ENCODE measurements at places on chromosomes 3 and 15. TPM values are rescaled to one million over a fixed set of nuclear protein-coding genes. Genes with fewer than 3 reads are reported as not detected.

DNA sequence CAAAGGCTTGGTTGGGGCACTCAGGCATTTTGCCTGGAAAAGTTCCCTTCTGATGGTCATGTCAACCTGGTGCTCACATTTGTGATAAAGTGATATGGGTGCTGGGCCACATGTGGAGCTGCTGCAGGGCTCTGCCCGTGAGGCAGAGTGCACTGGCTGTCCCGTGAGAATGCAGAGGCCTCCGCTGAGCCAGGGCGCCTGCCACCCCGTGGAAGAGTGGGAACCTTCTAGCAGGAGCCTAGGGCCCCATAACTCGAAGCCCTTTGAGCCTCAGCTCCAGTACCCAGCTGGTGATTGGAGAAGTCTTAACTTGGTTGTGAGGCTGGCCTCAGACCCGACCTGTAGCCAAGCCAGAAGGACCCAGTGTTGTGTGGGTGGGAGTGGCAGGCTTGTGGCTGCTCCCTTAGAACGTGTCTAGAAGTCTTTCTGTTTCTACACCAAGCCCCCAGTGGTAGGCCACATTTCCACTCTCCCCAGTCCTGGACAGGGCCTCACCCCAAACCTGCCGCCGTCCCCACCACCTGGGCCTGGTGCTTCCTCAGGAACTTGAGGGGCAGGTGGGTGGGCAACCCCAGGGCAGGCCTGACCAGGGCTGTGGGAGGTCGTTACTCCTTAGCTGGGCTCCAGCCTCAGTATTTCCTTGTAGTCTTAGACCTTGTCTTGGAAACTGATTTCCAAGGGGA, 19.7 kb downstream of the SEC61A1 start:
- no peak for DNase-seq

GRCh38 chr3:74824366-74824765, 209.9 kb upstream of the CNTN3 start:
- no peak for DNase-seq

DNA sequence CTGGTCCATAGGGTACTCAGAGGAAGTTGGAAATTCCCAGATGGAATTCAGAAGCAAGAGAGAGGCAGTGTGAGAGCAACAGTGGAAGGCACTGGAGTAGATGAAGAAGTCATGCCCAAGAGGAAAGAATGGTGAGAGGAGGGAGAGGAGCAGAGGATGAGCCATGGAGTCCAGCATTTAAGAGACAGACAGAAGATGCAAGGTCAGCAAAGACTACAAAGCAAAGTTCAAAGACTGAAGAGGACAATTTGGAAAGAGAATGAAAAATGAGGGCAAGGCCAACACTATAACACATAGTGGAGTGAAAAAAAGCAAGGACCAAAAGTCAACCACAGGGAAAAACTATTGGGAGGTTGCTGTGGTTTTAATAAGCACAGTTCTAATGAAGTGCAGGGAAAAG, 178.7 kb downstream of the SSR3 start:
- no peak for DNase-seq

- peak; percentile 60 for DNase-seq
These were observed 174.7 kb upstream of the IL12A start for GRCh38 chr3:159813822-159814531.

The CASR gene
- not detected for total RNA-seq

The ROBO2 gene
- 0.32 TPM for total RNA-seq

DNA sequence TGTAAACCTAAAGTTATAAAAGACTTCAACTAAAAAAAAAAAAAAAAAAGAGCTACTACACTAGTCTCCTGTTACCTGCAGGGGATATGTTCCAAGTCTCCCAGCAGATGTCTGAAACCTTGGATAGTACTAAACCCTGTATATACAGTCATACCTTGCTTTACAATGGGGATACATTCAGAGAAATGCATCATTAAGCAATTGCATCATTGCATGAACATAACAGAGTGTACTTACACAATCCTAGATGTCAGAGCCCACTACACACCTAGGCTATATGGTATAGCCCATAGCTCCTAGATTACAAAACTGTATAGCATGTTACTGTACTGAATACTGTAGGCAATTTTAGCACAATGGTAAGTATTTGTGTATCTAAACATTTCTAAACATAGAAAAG, 119.1 kb downstream of the GMPS start:
- no peak for DNase-seq

The UBE2E2 gene
- total RNA-seq = 41.5 TPM

DNA sequence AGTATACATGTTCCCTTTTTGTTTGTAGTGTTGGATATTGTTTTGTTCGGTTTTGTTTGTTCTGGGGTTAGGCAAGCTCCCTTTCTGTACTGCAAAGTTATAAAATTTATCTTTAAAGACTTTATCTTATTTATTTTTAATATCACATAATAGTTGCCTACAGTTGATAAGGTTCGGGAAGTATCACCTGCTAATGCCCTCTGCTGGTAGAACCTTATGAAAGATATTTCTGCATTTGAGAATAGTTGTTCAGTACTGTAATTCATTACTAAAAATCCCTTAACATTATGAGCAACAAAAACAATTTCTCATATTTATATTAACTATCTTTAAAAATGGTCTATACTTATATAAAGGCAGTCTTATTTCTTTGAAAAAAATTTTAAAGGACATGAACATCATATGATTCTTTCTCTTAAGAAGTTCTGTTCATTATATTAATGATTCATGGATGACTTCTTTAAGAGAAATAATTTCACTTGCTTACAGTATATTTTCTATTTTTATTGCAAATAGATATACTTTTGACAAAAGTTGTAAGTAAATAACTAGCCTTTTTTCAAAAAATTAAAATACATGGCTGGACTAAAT, 1126.8 kb downstream of the SI start:
- DNase-seq = no peak

GRCh38 chr15:92361321-92362000, 32.2 kb upstream of the ST8SIA2 start:
- no peak for DNase-seq

DNA sequence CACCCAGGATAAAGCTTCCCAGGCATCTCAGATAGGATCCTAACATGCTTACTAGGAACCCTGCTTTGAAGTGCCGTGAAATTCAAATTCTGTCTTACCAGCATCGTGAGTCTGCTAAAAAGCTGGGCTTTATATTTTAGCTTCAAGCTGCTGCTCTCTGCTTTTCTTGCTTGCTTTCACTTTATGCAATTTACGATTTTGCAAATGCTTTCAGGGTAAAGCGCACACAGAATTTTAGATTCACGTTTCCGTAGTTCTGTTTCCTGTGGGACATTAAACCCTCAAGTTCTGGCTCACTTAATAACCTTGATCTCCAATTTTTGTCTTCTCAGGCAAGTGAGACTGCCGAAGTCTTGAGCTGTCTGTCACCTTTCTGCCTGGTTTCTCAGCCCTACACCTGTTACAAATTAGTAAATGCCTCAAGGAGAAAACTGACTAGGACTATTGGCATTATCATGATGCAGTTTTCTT, 170.5 kb upstream of the TGFBR2 start:
- no peak for DNase-seq

DNA sequence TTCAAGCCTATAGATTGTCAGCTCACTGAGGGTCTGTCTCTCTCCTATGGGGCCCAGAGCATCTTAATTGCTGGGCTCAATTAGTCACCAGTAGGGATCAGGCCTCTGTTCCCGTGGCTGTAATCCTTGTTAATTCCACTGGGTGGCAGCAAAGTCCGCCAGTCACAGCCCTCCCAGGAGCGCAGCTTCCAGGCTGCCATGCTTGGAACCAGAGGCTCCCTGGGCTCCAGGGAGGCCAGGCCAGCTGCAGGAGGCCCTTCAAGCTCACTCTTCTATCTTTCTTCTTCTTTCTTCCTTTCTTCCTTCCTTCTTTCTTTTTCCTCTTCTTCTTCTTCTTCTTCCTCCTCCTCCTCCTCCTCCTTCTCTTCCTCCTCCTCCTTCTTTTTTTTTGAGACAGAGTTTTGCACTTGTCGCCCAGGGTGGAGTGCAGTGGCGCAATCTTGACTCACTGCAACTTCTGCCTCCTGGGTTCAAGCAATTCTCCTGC, 14.4 kb downstream of the RNU5B-1 start:
- DNase-seq = peak; percentile 74

DNA sequence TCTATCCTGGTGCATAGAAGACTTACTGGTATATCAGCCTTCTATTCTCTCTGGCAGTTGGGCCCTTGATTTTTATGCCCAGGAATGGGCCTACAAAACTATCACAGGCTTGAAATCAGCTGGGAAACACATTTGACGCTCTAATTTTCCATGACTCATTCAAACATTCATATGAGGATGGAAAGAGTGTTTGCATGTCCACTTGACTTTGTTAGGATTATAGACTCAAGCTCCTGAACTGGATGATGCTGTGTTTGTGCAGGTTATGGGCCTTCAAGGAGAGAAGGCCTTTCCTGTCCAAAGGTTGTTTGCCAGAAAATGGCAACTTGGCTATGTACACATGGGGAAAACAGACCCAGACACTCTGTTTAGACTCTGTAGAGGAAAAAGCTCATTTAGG, 219.9 kb downstream of the GAP43 start:
- DNase-seq = no peak

DNA sequence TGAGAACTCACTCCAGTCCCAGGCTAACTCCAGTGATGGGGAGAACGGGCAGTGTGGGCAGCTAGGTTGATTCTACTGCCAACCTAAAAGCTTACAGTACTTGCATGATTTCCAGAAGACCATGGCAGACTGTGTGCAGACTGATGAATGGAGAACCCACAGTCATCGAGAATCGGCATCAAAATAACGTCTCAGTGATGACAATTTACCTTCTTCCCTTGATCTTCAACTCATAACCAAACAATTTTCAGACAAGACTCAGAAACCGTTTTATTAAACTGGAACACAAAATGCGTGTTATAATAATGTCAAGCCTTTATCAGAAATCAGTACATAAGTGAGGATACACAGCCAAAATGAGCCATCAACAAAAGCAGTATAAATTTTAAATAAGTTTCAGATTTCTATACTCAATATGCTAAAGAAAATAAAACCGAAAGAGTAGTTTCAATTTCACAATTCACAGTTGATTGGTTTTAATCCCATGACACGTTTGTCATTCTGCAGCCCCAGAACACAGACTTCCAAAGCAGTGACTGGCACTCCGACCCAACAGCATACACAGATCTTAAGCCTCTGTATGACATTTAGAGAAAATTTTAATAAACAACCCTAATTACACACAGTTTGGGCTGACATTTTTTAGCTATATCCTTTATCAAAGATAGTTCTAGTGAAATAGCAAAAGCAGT, 54.5 kb downstream of the ZMAT3 start:
- DNase-seq = no peak

- DNase-seq = no peak
These were observed 433.8 kb upstream of the CBLB start for GRCh38 chr3:106302451-106303221.

GRCh38 chr3:100556673-100557310, 52.6 kb upstream of the ADGRG7 start:
- DNase-seq = peak; percentile 36
